ENCODE measurements at places on chromosomes 16 and 17.
A peak's percentile ranks its signal among the peaks of the same experiment; 100 is the strongest.

GRCh38 chr16:1564325-1564724 is 30.9 kb downstream of the TMEM204 start:
- no peak for DNase-seq

DNA sequence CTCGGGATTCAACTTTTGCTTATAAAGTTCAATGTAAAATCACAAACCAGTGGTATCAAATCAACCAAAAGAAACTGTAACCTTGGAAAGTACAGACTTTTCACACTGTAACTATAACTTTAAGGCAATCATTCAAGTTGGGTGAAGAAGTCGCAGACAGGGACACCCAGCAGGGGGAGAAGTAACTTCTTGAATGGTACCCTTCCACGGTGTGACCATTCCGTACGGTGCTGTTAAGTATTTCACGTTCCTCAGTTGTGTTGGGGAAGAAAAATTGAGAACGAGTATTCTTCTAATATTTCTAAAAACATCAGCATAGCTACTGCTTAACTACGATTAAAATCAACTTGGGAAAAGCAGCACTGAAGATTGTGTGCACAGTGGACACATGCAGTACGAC is 55.8 kb downstream of the MYH10 start:
- no peak for DNase-seq

GRCh38 chr16:87648698-87649487 is 46.6 kb downstream of the JPH3 start:
- no peak for DNase-seq

DNA sequence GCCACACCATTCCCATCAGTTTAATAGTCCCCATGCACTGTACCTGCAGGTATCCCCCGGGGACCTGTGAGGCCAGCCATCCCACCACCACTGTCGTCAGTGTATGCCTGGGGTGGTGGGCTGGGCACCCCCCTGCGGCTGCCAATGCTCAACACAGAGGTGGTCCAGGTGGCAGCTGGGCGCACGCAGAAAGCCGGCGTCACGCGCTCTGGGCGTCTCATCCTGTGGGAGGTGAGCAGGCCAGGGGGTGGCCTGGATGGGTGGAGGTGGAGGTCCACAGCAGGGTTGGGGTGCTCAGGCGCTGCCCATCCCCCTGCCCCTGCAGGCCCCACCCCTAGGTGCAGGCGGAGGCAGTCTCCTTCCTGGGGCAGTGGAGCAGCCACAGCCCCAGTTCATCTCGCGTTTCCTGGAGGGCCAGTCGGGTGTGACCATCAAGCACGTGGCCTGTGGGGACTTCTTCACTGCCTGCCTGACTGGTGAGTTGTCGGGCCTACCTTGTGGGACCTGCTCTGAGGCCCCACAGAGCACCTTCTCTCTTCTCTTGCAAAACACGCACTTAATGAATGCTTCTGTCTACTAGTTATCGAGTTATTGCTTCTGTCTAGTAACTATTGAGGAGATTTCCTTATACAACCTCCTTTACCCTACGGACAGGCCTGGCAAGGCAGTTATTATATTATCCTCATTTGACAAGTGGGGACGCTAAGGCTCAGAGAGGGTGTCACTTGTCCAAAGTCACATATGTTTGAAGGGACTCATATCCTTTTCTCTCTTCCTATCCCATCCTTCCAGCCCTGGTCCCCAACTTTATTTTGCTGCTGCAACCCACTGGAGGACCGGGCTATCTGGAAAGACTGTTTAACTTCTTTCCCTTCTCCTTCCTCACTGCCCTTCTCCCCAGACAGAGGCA is 5.8 kb upstream of the TRAF4 start:
- DNase-seq, result no peak

- DNase-seq, result peak; percentile 50
Observed at GRCh38 chr16:66478733-66479511, 51.8 kb downstream of the BEAN1 start.

GRCh38 chr17:38674749-38675615 is at the start of gene EPOP:
EPOP (minus strand) TSS chr17:38674957; CDS start chr17:38674495, 462 bp downstream.
- DNase-seq, result peak; percentile 71

- no peak for DNase-seq
Observed at GRCh38 chr17:44094701-44095387, 24.3 kb downstream of the G6PC3 start.

DNA sequence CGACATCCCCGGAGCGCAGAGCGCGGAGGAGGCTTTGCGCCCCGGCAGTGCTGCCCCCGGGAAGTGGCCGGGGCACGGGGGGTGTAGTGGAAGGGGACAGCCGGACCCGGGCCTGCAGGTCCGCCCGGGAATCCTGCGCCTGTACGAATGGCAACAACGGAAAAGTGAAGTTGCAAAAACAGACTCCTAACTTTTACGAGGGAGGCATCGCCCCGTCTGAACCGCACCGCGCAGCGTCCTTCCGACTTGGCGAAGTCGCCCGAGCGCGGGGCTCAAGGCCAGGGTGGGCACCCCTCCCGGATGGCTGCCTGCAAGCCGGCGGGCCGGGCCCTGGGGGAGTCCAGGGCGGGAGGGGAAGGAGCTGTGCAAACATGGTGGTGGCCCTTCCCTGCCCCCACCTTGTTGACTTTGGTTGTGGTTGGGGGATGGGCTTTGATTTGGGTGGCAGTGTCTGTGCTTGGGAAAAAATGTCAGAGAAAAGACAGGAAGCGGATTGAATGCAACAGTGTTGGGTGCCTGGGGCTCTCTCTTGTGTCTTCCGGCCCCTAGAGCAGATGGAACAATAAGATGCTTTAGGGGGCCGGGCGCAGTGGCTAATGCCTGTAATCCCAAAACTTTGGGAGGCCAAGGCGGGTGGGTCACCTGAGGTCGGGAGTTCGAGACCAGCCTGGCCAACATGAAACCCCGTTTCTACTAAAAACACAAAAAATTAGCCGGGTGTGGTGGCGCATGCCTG is 675 bp downstream of the RNF213 start:
- peak; percentile 43 for DNase-seq

- no peak for DNase-seq
Observed at GRCh38 chr16:68660359-68660795, 15.3 kb downstream of the CDH3 start.

DNA sequence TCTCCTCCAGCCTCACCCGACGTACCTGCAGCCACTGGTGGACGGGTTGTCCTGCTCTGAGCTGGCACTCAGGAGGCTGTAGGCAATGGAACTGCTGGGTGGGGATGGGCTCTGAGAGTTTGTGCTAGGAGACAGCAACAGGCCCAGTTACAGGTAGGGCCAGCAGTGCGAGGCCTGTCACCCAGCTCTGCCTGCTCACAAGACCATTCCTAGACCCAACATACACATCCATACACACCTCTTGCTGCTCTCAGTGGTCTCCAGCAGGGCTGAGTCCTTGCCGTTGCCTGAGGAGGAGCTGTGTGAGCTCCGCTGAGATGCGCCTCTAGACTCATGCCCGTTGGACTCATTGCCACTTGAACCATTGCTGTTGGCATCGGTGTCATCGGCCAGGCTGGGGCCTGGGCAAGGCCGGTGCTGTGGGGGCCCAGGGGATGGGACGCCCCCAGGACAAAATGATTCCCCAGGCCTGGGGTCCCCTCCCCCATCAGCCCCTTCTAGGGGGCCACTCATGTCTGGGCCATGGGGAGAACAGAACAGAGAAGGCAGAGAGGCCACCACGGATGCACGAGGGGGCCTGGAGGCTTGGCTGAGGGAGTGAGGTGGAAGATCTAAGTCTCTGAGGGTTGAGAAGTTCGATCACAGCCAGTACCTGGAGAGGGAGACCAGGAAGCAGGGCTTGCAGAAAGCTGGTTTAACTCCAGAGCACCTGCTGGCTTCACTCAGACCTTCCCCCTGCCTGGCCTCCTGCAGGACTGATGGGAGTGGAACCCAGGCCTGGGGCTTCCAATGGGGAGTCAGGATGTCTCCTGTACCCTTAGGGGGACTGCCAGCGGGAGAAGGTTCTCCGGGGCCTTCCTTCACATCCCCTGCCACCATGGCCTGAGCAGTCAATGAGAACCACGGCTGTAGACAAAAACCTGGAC is 1.7 kb downstream of the PER1 start:
- no peak for DNase-seq

GRCh38 chr16:86038926-86039310 is 140.0 kb downstream of the IRF8 start:
- DNase-seq, result no peak

DNA sequence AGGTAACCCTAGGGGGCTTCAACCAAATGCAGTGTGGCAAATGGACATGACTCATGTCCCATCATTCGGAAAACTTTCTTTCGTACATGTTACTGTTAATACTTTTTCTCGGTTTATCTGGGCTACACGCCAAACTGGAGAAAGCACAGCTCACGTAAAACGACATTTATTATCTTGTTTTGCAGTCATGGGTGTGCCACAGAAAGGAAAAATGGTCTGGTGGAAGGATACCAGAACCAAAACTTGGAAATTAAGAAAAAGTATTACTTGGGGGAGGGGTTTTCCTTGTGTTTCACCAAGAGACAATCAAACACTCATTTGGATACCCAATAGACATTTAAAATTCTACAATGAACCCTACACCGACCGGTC is 23.6 kb downstream of the ALOX15B start:
- DNase-seq, result no peak

GRCh38 chr16:25699069-25699468 is 7.3 kb downstream of the HS3ST4 start:
- DNase-seq, result no peak

DNA sequence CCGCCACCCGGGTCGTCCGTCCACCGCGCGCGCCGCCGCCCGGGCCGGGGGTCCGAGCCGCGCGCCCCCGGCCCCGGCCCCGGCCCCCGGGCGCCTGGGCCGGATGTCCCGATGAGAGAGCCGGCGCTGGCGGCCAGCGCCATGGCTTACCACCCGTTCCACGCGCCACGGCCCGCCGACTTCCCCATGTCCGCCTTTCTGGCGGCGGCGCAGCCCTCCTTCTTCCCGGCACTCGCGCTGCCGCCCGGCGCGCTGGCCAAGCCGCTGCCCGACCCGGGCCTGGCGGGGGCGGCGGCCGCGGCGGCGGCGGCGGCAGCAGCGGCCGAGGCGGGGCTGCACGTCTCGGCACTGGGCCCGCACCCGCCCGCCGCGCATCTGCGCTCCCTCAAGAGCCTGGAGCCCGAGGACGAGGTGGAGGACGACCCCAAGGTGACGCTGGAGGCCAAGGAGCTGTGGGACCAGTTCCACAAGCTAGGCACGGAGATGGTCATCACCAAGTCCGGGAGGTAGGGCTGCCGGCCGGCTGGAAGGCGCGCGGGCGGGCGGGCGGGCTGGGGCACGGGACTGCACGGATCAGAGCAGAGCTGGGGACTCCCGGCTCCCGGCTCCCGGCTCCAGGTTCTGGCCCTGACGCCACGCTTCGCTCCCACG is 548 bp downstream of the TBX2 start:
- no peak for DNase-seq

DNA sequence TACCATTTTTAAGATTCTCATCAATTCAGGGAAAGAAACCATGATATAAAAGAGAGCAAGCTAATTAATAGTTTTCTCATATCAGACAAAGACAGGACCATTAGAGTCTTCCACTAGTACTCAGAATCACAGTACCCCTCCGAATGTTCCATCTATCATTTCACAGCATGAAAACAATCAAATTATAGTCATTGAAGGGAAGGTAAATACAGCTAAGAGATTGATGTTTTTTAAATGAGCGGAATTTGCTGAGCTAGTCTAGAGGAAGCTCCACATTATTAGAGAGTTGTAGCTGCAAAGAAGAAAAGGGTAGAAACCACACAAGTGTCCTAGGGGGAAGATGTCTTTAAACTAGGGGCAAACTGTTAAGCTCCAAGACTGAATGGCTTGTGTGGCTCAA is 808.9 kb downstream of the CDH11 start:
- DNase-seq, result peak; percentile 87

DNA sequence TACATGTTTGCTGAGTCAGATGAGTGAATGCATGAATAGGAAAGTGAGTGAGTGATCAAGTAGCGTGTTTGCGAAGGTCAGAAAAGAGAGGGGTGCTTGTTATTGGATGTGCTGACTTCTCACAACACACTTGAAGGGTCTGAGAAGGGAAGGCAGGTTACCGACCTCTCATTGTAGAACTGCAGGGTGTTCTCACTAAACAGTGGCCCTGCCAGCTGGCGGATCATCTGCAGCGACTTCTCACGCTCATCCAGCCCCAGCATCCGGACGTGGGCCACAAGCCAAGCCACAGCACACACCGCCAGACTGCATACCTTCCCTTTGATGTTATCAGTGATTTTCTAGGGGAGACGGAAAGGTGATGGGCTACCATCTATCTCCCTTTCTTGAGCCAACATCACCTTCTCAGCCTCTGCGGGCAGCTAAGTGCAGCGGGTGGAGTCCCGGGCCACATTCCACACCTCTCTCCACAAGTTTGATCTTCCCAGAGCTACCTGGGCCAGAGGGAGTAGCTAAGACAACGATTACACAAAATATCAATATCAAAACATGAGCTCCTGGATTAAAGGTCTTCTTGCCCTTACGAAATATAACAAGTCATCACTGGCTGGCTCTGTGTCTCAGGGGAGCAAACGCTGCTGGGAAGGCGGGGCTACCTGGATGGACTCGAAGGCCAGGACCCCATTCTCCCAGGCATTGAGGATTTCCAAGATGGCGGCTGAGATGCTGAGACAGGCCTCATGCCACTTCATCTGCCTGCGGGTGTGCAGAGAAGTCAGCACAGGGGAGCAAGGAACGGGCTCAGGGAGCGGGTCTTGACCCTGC is 11.0 kb downstream of the CSF3 start:
- no peak for DNase-seq

- DNase-seq, result no peak
Observed at GRCh38 chr16:20846030-20846429, 39.7 kb downstream of the REXO5 start.

DNA sequence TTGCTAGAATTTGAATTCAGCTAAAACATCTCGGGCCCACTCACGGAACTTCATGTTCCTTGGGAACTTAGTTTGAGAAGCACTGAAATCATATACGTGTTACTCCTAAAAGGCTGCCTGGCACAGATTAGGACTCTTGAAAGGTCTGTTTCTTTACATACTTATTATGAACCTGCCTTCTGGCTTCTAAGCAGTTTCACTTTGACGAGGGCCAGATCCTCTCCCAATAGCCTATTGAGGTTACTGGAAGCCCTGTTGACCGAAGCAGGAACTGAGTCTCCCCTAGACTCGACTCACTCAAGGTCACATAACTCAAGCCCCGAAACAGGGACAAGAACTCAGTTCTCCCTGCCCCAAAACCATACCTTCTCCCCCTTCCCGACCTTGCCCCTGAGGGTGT is 121.9 kb upstream of the PLCG2 start:
- no peak for DNase-seq

DNA sequence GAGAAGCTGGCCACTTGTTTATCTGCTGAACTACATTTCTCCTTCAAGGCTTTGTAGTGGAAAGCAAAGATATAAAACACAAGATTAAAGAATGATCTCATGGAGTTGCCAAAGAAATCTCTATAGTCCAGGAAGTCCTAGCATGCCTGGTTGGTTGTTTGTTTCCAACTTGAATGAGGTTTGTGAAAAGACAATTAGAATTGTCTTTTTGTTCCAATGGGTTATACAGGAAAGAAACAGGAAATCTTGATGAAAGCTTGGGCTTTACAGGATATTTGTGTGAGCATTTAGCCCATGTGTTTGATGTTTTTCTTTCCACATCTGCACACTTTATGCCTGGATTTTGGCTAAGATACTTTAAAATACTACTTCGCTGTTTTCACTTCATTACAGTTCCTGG is 273.4 kb downstream of the CEP112 start:
- no peak for DNase-seq

Data from NCI-H748 treated with DMSO at 0.1 percent for 48 hours (cell line).